Peyer's patch (tissue), 4 donors: ENCODE measurements at places on chromosomes 13 and 19.

DNA sequence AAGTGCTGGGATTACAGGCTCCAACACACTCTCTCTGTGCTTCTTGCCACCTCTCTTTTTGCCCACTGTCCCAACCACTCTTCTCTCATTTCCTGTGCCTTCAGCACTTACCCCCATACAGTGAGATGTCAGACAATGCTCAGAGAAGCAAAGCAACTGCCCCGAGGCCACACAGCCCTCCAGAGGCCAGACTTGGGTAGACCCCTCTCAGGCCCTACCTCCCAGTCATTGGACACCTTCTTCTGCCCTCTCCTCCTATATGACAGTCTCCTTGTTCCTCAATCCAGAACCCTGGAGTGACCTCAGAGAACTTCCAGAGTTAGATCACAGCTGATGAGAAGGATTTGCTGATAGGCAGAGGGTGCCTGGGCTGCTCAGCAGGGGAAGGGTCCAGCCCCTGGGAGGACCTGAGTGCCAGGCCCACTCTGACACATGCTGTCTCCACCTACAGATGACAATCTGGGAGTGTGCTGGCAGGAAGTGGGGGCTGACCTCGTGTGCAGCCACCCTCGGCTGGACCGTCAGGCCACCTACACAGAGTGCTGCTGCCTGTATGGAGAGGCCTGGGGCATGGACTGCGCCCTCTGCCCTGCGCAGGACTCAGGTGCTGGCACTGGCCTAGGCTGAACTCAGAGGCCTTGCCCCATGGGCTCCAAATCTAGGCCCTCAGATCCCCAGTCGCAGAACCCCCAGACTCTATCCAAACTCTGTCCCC, 24.4 kb downstream of the LTBP4 start:
- DNase-seq = no peak

DNA sequence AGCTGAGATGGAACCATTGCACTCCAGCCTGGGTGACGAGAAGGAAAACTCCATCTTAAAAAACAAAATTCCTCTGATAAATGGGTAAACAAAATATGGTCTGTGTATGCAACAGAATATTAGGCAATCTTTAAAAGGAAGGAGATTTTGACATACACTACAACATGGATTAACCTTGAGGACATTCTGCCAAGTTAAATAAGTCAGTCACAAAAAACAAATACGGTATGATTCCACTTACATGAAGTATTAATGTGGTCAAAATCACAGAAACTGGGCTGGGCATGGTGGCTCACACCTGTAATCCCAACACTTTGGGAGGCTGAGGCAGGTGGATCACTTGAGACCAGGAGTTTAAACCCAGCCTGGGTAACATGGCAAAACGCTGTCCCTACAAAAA, 3.0 kb upstream of the ZNF444 start:
- DNase-seq = no peak

DNA sequence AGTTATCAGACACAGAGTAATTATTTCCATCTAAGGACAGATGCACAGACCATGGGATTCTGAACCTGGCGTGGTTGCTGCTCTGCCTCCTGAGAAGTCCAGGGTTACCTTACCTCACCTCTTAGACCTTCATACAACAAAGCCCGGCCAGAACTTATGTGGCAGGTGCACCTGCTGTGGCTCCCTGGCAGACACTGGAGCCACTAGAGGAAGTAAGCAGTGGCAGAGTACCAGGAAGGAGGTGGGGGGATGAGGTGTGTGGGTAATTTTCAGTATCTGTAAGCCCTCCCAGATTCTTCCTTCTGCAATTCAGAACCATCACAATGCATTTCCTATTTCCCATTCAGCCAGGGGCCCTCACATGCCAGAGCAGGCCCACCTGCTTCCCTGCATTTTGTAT, 106.1 kb upstream of the DOCK9 start:
- no peak for DNase-seq

- DNase-seq = no peak
Measured at GRCh38 chr19:4103080-4103433, 20.9 kb downstream of the MAP2K2 start.

- DNase-seq = peak; percentile 34
Measured at GRCh38 chr13:113652404-113653263, 5.4 kb downstream of the ATP4B start.

GRCh38 chr19:31519256-31519655, 170.0 kb upstream of the TSHZ3 start:
- DNase-seq = no peak

DNA sequence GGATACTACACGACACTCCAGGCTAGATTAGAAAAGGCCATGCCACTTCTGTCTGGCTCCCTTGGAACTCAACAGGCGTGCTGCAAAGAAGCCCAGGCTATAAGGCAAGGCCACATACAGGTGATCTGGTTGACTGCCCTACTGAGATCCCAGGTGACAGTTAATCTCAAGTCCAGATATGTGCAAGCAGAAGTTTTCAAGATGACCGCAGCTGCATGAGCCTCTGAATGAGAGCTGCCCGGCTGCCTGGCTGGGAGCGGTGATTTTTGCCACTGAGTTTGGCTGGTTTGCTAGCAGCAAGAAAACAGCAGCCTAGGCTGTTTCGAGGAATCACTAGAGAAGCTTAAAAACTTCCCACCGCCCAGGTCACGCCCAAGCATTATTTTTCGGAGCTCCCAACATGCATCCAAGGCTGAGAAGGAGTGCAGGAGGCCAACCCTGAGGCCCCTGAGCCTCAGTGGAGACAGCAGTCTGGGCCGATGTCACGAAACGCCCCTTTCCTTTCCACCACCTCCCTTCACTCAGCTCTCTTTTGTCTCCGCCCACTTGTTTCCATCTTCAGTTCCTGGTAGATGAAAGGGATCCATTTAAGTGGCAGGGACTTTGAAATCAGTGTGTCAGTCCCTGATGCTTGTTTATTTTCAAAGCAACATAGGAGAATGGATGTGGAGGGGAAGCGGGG, 14.0 kb upstream of the URI1 start:
- DNase-seq = no peak

- DNase-seq = no peak
Measured at GRCh38 chr13:41608111-41608838, 150.9 kb downstream of the RGCC start.

DNA sequence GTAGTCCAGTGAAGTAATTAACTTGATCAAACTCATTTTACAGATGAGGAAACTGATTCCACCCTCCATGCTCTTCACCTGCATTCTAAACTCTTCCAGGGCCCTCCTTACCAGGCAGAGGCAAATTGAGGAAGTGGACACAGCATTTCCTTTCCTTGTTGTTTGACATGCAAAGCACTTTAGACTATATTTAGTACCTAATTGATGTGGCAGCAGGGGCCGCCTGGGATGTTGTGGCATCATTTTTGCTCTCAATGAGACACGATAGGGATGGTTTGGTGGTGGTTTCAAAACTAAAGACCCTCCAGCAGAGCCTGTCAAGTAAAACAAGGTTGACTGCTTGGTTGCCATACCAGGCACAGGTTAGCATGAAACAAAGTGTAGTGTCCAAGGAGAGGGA, 7.9 kb downstream of the SIPA1L3 start:
- no peak for DNase-seq

GRCh38 chr19:2166741-2167738, 3.3 kb downstream of the DOT1L start:
- peak; percentile 82 for DNase-seq
